ENCODE measurements at places on chromosomes 5 and 9.

DNA sequence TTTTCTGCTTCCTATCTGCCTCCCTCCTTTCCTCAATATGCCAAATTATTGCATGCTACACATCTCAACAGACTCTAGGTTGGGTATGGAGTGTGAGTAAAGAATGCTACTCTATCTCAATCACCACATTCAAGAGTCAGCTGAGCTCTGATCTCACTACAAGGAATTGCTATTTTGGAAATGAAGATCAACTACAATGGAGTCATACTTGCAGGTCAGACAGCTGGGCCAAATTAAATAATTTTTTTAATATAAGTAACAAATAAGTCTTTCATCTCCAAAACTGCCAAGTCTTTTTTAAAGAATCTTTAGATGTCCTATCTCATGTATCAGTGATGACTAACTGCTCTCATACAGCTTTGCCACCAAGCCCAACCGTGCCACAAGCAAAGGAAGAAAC is 64.0 kb downstream of the DEPDC1B start:
- no peak for DNase-seq

DNA sequence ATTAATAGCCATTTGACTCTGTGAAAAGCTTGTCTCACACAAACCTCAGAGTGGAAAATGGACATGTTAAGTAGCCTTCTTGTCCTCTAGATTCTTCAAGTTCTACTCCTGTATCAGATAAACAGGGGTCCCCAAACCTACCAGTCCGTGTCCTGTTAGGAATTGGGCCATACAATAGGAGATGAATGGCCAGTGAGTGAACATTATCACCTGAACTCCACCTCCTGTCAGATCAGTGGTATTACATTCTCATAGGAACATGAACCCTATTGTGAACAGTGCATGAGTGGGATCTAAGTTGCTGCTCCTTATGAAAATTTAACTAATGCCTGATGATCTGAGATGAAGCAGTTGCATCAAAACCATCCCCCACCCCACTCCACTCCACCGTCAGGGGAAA is 136.3 kb downstream of the TMEM232 start:
- no peak for DNase-seq

- no peak for DNase-seq
These were observed 266.4 kb upstream of the IRX4 start for GRCh38 chr5:2149195-2149539.

- DNase-seq = no peak
These were observed 11.1 kb downstream of the VAV2 start for GRCh38 chr9:133980864-133981588.

GRCh38 chr5:160462167-160462566 is 40.5 kb downstream of the PTTG1 start:
- no peak for DNase-seq

DNA sequence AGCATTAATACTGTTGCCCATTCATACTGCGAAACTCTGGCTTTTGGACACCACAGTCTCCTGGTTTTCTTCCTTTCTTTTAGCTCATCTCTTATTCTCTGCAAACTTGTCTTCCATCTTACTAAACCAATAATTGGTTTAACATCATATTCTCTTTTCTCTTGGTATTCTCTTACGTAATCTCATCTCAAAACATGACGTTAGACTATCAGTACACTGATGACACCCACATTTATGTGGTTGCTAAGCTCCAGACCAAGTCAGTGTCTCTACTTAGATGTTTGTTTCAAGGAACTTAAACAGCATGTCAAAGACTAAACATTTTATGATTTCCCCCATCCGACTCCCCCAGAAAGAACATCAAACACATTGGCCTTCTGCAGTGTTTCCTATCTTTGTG is 2.1 kb downstream of the PRRC1 start:
- DNase-seq = no peak

- DNase-seq = no peak
These were observed 276.6 kb upstream of the MPDZ start for GRCh38 chr9:13555989-13556500.

- DNase-seq = peak; percentile 14
These were observed at the start of gene MEF2C for GRCh38 chr5:88883059-88883835. MEF2C (minus strand) TSS chr5:88883184; CDS start chr5:88823788, 59,396 bp downstream.

- DNase-seq = no peak
These were observed 157.9 kb upstream of the PANK3 start for GRCh38 chr5:168737066-168737465.

DNA sequence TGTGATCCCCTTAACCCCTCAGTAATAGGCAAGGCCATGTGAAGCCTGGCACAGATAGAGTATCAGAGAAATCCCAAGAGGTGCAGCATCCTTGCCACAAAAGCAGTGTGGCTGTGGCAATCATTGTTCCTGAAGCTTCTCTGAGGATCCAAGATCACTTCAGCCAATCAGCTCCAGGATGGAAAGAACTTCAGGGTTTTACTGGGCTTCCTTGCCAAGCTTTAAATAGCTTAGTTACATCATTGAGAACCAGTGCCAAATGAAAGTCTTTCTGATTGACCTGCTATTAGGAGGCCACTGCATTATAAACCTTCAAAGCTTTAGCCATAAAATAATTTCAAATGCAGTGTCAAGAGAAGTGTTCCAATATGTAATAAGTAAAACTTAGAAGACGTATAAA is 430.6 kb downstream of the PIK3R1 start:
- no peak for DNase-seq

DNA sequence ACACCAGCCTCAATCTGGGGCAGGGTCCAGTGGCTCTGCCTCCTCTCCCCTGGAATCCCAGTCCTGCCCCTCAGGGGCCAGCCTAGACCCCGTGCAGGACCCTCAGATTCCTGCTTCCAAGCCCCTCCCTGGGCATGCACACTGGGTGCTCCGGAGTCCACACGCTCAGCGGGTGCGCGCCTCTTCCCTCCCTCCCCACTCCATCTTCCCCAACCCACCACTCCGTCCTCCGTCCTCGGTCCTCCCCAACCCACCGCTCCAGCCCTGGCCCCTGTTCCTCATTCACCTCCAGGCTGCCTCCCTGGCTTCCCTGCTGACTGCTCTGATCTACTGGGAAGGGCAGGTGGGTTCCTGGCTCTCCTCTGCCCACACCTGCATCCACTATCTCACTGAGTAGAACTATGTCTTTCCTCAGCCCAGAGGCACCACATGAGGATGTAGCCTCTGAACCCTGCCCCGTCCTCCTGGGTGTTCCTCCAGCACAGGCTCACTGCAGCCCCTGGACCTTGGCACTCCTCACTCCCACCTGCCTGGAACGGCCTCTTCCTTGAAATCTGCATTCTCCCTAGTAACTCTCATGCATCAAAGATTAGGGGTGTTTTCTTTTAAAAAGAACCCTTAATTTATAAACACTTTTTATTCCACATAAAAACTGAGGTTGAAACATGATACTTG is 92.8 kb downstream of the CAMSAP1 start:
- DNase-seq = no peak

GRCh38 chr9:80223897-80224296 is 652.1 kb downstream of the TLE4 start:
- DNase-seq = no peak

GRCh38 chr5:14339468-14339867 is 196.3 kb downstream of the TRIO start:
- DNase-seq = no peak

GRCh38 chr5:166926138-166926537 is 1365.3 kb upstream of the WWC1 start:
- DNase-seq = no peak

GRCh38 chr9:114898741-114899140 is 31.6 kb downstream of the TNFSF8 start:
- peak; percentile 9 for DNase-seq

- no peak for DNase-seq
These were observed 62.9 kb upstream of the ORM1 start for GRCh38 chr9:114259798-114260523.

GRCh38 chr9:105993116-105993854 is 298.9 kb downstream of the TMEM38B start:
- DNase-seq = no peak

DNA sequence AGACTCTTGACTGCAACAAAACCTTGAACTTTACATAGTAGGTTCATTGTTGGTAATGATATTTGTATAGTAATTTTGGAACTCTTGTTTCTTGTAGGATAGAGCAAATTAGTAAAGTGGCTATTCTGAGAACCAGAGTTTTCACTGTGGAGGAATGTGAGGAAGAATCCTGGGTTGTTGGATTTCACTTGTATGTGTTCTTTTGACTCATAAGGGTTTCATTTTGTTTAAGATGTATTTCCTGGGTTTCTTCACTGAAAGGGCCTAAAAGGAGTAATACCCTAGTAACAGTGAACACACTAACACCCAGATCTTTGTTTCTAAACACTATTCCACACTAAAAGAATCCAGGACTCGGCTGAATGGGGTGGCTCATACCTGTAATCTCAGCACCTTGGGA is 20.1 kb downstream of the TTC1 start:
- DNase-seq = no peak

- DNase-seq = no peak
These were observed 485.2 kb upstream of the FTMT start for GRCh38 chr5:121366515-121366914.

DNA sequence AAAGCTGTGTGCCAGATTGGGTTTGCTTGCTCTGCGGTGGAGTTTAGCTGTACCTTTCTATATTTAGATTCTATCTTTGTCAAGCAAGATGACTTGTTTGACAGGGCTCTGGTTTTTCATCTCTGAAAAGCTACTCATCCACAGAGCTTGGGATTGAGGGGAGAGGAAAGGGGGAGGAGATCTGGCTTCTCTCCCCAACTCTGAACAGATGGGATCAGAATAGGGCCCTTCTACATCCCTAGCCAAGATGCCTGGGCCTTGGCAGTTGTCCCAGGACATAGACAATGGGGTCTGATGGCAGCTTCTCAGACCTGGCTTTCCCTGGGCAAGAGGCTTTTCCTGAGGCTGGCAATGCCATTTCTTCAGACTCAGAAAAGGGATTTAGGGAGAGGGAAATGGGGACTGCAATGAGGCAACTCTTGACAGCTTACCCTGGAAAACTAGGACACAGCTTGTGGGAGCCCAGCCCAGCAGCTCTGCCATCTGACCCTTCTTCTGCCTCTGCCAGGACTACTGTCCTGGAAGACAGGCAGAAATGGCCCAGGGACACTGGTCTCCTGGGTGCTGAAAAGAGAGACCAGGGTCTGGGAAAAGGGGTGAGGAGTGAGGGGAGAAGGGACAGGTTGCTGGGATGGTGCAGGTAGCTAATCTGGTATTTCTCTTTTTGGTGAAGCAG is 50.2 kb upstream of the ASTN2 start:
- peak; percentile 81 for DNase-seq

GRCh38 chr5:80077051-80077714 is 42.0 kb downstream of the THBS4 start:
- no peak for DNase-seq

DNA sequence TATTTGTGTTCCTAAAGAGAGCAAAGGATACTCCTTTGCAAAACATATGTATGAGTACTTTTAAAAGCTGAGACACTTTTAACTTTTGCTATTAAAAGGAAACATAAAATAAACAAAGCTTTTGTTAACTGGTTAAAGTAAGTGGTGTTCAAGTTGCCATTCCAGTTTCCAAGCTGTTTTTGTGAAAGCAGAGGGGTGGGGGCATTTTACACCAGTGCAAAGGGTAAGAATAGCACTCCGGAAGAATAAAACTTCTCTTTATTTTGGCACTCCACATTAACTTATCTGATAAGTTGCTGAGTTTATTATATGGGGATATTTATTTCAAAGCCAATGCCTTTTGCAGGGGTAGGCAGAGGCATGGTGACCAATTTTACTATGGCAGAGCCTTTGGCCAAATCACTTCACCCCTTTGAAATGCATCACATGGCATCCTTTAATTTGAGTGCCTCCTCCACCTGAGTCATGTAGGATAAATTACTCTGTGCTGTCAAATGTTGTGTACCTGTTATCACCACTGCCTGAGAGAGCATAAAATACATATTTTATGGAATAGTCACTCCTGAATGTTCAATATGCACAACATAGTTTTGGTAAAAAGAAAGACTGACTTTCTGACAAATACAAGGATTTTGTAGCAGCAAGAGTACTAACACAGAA is 62.9 kb downstream of the MLLT3 start:
- no peak for DNase-seq

DNA sequence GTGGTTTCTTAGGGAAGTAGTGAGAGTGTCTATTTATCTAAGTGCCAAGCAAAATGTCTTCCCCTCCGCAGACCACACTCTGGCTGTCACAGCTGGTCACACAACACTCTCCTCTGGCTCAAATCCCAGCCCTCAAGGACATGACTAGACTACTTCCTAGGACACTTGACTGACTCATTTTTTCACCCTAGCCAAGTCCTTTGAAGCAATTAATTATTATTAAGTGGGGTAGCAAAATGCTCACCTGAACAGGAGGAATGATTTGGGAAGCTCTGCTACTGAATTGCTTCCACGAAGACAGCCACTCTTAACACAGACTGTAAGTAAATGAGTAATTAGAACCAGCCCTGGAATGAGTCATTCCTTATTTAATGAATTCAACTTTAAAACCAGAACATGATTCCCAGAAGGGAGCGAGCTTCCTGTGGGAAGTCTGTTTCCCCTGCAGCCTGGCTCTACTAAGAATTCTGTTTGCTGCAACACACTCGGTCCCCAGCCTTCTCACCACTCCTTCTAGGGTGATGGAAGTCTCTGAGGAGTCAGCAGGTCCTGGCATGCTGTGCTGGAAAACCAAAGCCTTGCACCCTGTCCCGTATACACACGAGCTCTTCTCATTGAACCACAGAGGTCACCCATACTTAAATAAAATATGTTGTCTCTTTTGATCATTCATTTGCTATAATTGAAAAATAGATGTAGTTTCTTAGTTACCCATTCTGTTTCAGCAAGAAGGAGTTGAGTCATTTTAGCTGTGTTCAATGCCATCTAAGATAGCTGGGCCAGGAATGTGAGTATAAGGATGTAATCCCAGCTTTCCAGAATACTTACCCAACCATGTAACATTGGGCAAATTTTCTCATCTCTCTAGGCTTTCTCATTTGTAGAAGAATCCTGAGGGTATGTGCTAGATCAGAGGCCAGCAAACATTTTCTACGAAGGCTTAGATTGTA is 218.6 kb upstream of the RASEF start:
- DNase-seq = no peak

GRCh38 chr9:6566409-6567139 is 79.0 kb downstream of the GLDC start:
- DNase-seq = no peak

GRCh38 chr5:91865915-91866314 is 482.8 kb upstream of the ARRDC3 start:
- DNase-seq = no peak

- no peak for DNase-seq
These were observed 2.1 kb downstream of the ADGRD2 start for GRCh38 chr9:124452326-124452725.

- no peak for DNase-seq
These were observed 43.9 kb downstream of the MAP1B start for GRCh38 chr5:72151169-72151568.

DNA sequence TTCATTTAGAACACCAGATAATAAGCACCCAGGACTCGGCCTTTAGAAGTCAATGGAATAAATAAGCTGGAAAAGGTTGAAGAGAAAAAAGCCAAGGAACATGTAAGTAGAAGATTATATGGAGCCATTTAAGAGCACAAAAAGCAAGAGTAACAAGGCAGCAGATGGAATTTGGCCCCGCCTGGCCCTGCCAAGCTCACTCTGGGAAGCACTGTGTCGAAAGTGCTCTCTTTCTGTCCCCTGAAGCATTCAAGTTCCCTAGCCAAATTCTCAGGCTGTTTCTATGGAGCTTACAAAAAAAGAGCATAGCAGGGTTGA is 73.0 kb upstream of the GPR151 start:
- DNase-seq = no peak

All from C1 segment of cervical spinal cord (tissue), 14 donors.